ENCODE measurements at places on chromosomes 3 and 15.
A peak's percentile ranks its signal among the peaks of the same experiment; 100 is the strongest.

DNA sequence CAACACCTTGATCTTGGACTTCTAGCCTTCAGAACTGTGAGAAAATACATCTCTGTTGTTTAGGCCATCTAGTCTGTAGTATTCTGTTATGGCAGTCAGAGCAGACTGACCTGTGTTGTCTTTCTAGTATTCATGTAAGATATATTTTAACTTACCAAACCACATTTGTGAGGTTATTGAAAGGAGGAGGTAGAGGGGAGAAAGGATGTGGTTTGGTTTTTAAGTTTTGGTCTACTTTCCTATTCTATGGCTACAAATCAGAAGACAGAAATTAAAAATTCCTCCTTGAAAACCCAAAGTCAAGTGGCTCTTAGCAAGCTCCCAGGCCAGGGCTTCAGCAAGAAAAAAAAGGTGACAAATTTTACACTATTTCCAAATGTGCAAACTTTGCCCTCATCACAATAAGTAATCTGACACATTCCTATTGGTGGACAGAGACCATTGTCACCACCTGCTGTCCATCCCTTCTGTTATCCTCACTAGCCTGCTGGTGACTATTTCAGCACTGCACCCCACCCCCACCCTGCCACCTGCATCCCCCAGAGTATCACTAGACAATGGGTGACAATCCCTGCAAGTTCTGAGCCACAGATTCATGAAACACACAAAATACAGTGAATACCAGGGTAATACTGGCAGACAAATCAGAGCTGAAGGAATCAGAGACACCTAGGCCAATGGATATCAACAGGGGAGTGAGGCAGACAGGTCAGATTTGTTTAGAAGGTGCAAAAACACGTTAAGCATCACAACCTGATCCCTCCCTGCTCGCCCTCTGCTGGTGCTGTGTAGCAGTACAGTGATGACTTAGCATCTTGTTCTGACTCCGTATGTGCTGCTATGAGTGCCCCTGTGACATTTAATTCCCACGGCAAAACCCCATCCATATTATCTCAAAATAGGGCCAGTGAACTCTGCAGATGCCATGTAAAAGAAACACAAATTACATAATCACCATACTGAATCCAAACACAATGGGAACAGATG lies 79.0 kb upstream of the DCLK3 start:
- peak; percentile 49 for DNase-seq
- no peak overlapping the region for H3K4me3 ChIP-seq
- H3K36me3 ChIP-seq, result peaks cover 71% of the 10 kb centered on the region
- H3K27me3 ChIP-seq, result no peaks in the 10 kb centered on the region
- H3K27ac ChIP-seq, result peak overlapping the region; percentile 15

GRCh38 chr3:118587037-118587741 lies 447.5 kb downstream of the IGSF11 start:
- H3K4me3 ChIP-seq, result no peak overlapping the region
- H3K27ac ChIP-seq, result no peak overlapping the region
- no peak for DNase-seq
- no peaks in the 10 kb centered on the region for H3K36me3 ChIP-seq

DNA sequence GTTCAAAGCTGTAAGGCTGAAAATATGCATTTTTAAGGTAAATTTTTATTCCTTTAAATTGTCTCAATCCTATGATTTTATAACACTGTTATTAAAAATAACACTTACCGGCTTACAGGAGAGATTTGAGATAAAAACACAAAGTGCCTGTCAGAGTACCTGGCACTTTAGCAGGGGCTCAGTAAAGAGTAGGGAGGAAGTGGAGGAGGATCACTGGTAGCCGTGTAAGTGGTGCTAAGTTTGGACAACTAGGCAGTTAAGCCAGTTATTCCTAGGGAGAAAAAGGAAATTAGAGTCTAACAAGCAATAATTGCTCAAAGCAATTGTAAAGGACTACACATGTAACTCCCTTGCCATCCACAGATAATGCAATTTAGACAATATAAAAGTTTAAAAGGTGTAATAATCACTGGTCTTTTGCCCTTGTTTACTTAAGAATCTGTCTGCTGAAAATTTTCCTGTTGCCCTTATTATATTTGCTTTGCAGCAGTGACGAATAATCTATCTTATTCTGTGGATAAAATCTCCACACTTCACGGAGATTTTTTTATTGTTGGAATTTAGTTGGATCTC lies 204.8 kb downstream of the CDIN1 start:
- no peak for DNase-seq
- H3K27ac ChIP-seq, result no peak overlapping the region
- no peaks in the 10 kb centered on the region for H3K36me3 ChIP-seq
- H3K27me3 ChIP-seq, result no peaks in the 10 kb centered on the region

GRCh38 chr15:33654860-33655259 lies 313.4 kb upstream of the CHRM5 start:
- no peaks in the 10 kb centered on the region for H3K36me3 ChIP-seq
- no peaks in the 10 kb centered on the region for H3K4me1 ChIP-seq
- H3K4me3 ChIP-seq, result no peak overlapping the region
- H3K27ac ChIP-seq, result no peak overlapping the region

DNA sequence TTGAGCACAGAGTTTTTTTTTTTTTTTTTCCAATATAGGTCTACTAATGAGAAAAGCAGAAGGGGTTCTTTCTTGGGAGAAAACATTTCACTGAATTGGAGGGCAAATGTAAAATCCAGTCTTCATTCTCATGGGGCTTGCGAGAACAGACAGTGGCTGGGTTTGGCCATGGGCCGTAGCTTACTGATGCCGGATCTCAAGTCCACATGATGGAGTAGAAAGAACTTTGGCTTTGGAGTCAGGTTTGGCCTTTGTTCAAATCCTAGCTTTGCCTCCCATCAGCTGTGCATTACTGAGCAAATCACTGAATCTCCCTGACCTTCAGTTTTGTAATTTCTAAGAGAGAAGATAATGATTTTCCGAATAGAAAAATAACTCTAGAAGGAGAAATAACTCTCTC lies 59.7 kb downstream of the LMCD1 start:
- no peak overlapping the region for H3K27ac ChIP-seq
- no peak for DNase-seq
- no peak overlapping the region for H3K4me3 ChIP-seq

- H3K4me1 ChIP-seq, result no peaks in the 10 kb centered on the region
- no peak overlapping the region for H3K27ac ChIP-seq
- H3K4me3 ChIP-seq, result no peak overlapping the region
- H3K36me3 ChIP-seq, result no peaks in the 10 kb centered on the region
- H3K27me3 ChIP-seq, result peaks cover 2% of the 10 kb centered on the region
- no peak for DNase-seq
These were observed 1.7 kb upstream of the FBXW12 start for GRCh38 chr3:48370333-48370713.

- DNase-seq, result no peak
- peaks cover 11% of the 10 kb centered on the region for H3K27me3 ChIP-seq
- no peak overlapping the region for H3K4me3 ChIP-seq
- H3K36me3 ChIP-seq, result no peaks in the 10 kb centered on the region
- H3K27ac ChIP-seq, result no peak overlapping the region
These were observed 494.7 kb upstream of the PROK2 start for GRCh38 chr3:72279631-72280041.

- DNase-seq, result no peak
- H3K4me1 ChIP-seq, result peaks cover 47% of the 10 kb centered on the region
- no peak overlapping the region for H3K4me3 ChIP-seq
- no peak overlapping the region for H3K27ac ChIP-seq
- H3K27me3 ChIP-seq, result no peaks in the 10 kb centered on the region
These were observed 10.0 kb downstream of the WNT7A start for GRCh38 chr3:13869761-13870343.

DNA sequence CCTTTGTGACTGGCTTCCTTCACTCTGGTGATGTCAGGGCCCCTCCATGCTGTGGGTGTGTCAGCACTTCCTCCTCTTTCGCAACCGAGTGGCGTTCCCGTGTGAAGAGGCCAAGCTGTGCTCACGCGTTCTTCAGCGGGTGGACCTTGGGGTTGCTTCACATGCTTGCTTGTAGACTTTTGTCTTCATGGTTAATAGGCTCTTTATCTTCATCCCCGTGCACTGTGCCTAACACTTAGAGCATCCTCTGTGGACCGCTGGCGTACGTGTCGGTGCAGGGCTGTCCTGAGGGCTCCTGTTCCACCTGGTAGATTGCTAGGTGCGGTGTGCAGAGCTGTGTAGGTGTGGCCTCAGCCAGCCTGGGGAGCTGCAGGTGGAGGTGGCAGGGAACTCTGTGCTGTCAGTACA lies 182.3 kb downstream of the OR4M2 start:
- H3K4me1 ChIP-seq, result peaks cover 20% of the 10 kb centered on the region
